EL (cell line): ENCODE measurements at places on chromosomes 16 and 17.

- no peak for DNase-seq
Measured at GRCh38 chr16:27181019-27181790, 22.1 kb upstream of the KDM8 start.

- DNase-seq: no peak
Measured at GRCh38 chr16:17474572-17474971, 3.8 kb upstream of the XYLT1 start.

DNA sequence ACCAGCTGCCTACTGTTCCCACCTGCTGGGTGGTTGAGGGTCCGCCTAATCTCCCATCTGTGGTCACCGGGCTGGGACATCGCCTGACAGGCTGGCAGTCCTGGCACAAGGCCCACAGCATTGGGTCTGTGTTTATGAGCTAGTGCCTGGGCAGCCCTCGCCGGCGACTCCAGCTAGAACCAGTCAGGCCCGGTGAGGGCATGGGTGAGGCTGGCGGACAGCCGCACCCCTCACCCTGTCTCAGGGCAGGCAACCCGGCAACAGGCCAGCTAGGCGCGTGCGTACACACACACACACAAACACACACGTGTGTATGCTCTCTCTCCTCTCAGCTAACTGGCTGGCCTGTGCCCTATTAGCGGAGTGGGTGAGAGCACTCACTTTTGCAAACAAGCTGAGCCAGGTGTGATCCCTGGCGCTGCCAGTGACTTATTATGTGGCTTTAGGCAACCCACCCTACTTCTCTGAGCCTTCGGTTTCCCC, 10.4 kb downstream of the HSD11B2 start:
- DNase-seq: no peak

- no peak for DNase-seq
Measured at GRCh38 chr17:82718986-82719685, 2.6 kb downstream of the FN3KRP start.

DNA sequence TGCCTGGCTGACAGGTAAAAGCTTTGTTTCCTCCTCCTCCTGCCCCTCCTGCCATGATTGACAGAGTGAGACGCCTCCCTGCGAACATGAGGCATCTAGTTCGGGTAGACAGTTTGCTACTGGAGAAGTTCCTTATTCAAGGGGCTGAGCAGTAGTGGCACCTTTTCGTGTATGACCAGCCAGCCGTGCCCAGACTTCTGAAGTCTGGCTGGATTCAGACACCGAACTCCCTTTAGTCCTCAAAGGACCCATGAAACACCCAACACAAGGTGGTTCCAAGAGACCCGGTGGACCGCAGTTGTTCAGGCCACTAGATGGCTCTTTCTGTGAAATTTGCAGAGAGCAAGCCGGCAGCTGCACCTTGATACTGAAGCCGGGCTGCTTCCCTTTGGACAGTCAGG, 192.8 kb downstream of the XYLT1 start:
- DNase-seq: no peak

- no peak for DNase-seq
Measured at GRCh38 chr17:57143361-57143760, 58.3 kb downstream of the AKAP1 start.

DNA sequence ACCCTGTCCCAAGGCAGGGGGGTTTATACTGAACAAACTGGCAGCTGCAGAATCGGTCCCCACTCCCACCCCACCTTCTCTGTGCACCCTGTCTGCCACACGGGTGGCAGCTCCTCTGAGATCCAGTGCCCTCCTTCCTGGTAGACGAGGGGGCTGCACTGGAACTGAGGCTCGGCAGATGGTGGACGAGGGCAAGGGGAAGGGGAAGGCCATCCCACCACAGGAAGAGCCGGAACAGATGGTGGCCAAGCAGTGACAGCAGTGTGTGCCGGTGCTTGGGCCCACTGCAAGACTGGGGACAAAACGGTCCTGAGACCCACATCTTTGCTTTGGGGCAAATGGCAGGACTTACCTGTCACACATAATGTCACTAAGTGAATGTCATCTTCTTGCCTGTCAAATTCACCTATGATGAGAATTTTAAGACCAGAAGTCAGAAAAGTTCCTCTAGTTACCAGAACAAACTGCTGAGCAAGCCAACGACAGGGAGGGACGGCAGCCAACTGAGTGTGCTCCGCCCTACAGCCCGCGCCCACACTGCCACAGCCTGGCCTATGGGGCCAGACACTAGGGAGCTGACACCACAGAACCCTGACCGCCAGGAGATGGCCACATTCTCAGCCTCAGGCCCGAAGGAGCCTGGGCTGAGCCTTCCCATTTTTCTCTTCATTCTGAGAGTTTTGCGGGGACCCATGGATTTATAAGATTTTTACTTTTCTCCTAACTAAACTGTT, 14.4 kb downstream of the NTAN1 start:
- DNase-seq: peak; percentile 31

GRCh38 chr17:27345141-27345904, 51.4 kb downstream of the WSB1 start:
- no peak for DNase-seq

GRCh38 chr17:40181205-40181604, 3.9 kb downstream of the RAPGEFL1 start:
- DNase-seq: no peak

- no peak for DNase-seq
Measured at GRCh38 chr17:4900231-4901107, 1.1 kb downstream of the C17orf107 start.
